ENCODE measurements at places on chromosomes 1 and 21.

- DNase-seq, result no peak
Observed at GRCh38 chr1:56148326-56149193, 430.8 kb downstream of the PLPP3 start.

DNA sequence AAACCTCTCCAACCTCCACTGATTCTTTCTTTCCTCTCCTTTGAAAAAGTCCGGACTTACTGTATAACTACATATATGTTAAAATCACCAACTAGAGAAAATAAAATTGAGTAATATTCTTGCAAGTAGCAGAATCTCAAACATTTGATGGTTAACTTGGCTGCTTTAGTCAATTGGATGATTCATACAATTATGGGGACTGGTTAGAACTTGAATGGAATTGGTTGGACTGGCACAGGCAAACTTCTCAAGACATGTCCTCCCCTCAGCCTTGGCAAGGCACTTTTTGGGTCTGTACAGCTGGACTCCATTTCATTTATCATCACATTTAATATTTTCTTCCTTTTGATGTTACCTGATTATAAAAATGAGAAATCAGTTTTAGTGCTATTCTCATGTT lies 6.5 kb downstream of the WLS start:
- DNase-seq, result no peak

- DNase-seq, result peak; percentile 79
Observed at GRCh38 chr1:9473032-9473807, 66.0 kb upstream of the SLC25A33 start.

DNA sequence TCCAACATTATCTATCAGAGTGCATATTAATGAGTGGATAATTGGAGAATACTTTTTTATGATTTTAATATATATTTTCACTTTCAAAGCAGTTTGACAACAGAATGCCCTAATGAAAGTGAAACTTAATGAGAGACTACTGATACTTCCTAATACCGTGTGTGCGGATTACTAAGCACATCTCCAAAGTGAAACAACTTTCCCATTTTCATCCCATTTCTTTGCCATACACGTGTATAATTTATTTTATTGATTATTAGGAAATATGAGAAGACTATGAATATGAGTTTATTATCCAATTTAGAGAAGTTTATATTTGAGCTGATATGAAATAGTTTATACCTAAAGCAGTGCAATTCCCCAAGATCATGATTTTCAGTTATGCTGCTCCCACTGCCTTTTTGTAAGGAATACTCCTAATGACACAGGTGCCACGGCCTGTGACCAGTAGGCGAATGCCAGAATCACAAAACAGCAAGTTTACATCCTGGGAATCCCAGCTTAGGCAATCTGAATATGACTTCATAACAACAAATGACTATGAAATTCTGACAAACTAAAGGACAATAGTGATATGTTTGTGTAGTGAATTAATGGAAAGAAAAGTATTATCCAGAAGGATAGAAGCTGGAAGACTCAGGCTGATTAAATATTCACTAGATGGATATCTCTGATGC lies 202.9 kb downstream of the NCAM2 start:
- DNase-seq, result no peak

GRCh38 chr1:66623812-66624211 lies 89.9 kb downstream of the SGIP1 start:
- DNase-seq, result no peak

- no peak for DNase-seq
Observed at GRCh38 chr1:180365039-180365438, 135.0 kb downstream of the LHX4 start.

DNA sequence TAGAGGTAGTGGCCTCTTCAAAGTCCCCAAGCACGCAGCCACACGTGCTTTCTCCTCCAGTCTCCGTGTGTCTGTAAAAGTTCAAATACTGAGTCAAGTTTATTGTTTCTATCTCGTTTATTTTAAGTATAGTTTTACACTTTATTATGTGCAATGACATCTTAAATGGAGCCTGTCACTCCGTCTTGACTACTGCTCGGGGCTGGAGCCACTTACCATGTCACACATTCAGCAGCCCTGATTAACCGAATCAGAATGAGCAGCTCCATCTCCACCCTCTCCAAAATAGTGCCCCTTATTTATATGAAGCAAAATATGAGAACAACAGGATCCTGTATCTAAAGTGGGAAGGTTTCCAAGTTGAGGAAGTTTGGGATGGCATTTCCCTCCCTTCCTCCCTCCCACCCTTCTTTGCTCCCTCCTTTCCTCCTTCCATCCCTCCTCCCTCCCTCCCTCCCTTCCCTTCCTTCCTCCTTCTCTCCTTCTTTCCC lies 201.0 kb downstream of the PBX1 start:
- no peak for DNase-seq

DNA sequence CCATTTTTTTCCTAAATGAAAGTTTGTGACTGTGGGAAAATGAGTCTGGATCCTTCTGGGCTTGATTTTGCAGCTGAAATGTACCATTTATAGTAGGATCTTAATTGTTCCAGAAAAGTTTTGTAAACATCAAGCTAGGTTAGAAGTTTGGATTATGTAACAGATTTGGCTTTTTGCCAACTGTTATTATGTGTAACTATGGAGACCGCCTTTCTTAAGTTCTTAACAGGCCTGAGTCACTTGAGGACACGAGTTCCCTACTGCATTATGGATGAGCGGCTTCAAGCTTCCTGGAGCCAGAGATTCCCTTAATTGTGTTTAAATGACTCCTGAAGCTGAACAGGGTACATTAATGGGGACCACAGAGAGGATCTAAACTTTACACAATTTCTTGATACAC lies 22.2 kb downstream of the SLC25A33 start:
- peak; percentile 71 for DNase-seq

GRCh38 chr1:63638471-63638870 lies 45.3 kb downstream of the PGM1 start:
- no peak for DNase-seq

DNA sequence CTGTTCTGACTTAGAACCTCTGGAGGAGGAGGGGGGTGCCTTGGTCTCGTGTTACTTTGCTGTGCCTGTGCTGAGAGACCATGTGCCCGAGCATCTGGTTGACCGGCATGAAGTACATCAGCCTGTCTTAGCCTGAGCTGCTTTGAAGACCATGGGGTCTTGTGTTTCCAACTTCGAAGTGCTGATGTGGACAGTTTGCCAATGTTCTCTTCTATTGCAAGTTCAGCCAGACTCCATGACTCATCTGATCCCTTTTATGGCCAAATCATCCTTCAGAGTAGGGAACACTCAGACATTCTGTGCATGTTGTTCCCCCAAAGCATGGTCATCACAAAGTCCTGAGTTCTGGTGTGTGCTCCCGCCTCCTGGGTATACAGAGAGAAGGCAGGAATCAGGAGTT lies 6.0 kb upstream of the PLA2G2C start:
- no peak for DNase-seq

GRCh38 chr1:226129230-226129629 lies 57.3 kb downstream of the ACBD3 start:
- DNase-seq, result no peak

DNA sequence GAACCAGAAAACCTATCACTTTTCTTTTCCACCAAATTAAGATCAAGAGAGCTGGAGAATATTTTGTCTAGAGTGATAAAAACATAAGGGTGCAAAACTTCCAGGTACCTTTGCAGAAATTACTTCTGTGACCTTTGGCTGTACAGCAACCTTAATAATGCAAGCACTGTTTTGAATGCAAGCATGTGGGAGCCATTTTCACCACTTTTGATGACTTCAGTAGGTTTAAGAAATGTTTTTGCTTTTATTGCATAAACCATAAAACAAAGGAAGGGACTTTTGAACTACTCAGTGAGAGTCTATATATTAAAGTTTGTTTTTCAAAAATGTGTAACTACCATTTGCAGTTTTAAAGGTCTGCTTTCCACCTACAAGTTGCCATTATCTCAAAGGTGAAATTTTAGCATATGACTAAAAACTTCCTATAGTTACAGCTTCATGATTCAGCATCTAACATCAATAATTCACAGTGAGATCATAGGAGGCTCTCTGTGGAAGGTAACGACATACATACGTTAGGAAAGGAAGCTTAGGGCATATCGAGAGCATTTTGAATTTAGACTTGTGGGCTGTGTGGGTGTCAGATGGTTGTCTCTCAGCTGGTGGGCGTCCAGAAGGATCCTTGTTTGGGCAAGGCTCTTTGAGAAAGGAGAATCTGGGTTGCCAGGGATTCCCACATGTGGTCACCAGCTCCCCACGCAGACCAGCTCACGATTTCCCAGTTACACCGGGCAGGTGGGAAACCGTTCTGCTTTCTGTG lies 1.1 kb upstream of the GADD45A start:
- DNase-seq, result peak; percentile 48

- DNase-seq, result peak; percentile 71
Observed at GRCh38 chr1:23544444-23545389, 13.7 kb upstream of the E2F2 start.

DNA sequence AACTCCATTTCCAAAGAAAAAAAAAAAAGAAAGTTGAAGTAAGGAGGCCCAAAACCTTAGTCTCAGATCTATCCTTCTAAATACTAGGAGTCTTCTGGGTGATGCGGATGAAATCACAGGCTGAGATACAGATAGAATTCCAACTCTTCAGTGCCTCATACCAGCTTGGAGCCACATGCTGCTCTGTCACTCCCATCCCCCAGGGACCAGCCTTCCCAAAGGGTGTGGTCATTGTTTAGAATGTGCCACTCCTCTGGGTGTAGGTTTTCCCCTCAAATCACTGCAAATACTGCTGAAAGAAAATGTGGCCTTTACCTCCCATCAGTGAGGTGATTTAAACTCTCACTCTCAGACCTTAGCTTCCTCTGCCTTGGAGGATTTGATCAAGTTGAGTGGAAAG lies 112.9 kb downstream of the CDC7 start:
- DNase-seq, result no peak

DNA sequence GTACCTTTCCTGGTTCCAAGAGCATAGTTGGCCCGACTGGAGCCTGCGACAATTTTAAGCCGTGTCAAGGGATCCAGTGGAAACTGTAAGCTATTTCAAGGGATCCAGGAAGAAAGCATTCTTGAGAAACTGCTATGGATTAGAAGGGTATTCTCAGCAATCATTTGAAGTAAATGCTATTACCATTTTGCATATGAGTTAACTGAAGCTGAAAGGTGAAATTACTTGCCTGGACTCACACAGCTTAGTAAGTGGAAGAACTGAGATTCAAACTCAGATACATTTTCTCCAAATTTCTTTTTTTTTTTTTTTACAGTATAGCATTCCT lies 589 bp downstream of the ZNF684 start:
- no peak for DNase-seq

GRCh38 chr1:53987880-53988279 lies 30.1 kb downstream of the LDLRAD1 start:
- DNase-seq, result no peak

- DNase-seq, result peak; percentile 30
Observed at GRCh38 chr21:38229260-38229877, 27.4 kb upstream of the KCNJ15 start.

DNA sequence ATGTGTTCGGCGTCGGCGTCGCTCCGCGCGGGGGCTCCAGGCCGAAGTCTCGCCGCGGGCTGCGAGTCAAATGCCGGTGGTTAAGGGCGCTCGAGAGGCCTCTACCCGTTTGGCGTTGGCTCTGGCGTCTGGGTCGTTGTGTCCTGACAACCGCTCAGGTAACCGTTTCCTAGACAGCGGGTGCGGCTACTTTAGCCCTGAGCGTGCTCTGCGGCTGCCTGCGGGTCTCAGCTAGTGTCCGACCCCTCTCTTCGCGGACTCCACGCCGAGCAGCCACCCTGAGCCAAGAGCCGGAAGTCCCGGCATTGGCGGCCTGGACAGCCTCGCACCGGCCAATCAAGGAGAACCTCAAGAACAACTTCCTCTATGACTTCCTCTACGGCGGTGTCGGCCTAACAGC lies 173.4 kb downstream of the SETD4 start:
- DNase-seq, result no peak

- DNase-seq, result peak; percentile 31
Observed at GRCh38 chr1:48236716-48237470, 14.4 kb downstream of the SLC5A9 start.

GRCh38 chr1:28507247-28507645 lies 1.4 kb downstream of the RCC1 start:
- DNase-seq, result no peak

DNA sequence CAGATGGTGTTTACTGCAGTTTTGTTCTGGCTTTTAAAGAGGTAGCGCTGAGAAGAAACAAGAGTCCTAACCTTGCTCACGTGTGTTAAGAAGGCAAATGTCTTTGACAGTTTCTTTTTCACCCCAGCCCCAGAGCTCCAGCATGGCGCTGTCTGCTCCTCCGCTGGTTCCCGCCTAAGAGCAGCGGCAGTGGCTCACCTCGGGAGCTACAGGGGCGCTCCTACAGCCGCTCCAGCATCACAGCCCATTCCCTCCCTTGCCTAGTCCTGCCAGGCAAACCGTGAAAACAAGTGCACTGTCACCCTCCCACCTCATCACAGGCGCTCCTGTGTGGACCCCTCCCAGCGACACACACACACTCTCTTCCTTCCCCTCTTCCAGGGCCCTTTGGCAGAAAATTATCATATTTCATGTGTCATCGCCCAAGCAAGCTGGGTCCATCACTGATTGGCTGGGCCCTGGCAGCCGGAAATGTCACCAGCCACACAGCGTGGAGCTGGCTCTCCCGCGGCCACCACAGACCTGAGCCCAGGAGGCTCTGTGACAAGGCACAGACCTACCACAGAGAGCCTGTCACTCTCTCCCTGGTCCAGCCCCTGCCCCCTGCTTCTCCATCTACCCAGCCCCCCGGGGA lies 1.2 kb upstream of the HIVEP3 start:
- DNase-seq, result peak; percentile 94

- no peak for DNase-seq
Observed at GRCh38 chr1:15944308-15945010, 31.4 kb downstream of the ZBTB17 start.

DNA sequence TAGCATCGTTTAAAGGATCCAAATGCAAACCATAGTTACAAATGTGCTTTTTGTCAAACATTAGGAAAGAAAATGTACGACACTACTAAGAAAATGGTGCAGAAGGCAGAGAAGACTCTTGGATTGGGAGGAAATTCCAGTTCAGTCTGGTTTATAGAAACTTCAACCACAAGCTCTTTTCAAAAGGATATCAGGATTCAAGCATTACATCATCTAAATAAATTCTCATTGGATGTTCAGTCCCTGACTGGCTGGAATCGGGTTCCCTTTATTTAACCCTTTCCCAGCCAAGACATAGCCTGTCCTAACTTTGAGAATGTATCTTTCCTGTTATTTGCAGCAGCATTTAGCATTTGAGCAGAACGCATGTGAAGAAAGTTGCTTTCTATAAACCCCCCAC lies 184.6 kb downstream of the LMO4 start:
- no peak for DNase-seq

GRCh38 chr21:32548978-32549377 lies 36.3 kb downstream of the TCP10L start:
- DNase-seq, result no peak

DNA sequence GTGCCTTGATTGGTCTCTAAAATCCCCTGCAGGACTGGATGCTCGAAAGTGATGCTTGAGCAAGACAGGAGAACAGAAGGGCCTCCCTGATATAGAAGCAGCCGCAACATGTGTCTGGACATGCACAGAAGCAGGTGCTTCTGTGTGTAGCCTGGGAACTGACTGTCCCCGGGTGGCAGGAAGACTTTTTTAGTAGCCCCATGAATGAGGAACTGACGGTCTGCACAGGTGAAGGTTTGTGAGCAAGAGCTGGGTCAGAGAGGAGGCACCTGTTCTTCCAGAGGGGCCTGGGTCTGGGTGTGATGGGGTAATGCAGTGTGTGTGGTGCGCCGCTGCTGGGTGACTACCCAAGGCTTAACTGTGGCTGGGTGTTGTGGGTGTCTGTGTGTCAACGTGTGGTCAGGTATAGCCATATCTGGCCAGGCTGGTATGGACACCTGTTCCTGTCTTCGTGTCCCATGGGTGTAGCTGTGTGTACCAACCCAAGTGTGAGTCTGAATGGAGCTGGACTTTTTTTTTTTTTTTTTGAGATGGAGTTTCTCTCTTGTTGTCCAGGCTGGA lies 39.1 kb upstream of the FOXO6 start:
- DNase-seq, result no peak

- no peak for DNase-seq
Observed at GRCh38 chr1:245111073-245111472, 43.7 kb upstream of the KIF26B start.
